ENCODE measurements at places on chromosomes 7 and 10. TPM values are rescaled to one million over a fixed set of nuclear protein-coding genes. Genes with fewer than 3 reads are reported as not detected.
A peak's percentile ranks its signal among the peaks of the same experiment; 100 is the strongest.

DNA sequence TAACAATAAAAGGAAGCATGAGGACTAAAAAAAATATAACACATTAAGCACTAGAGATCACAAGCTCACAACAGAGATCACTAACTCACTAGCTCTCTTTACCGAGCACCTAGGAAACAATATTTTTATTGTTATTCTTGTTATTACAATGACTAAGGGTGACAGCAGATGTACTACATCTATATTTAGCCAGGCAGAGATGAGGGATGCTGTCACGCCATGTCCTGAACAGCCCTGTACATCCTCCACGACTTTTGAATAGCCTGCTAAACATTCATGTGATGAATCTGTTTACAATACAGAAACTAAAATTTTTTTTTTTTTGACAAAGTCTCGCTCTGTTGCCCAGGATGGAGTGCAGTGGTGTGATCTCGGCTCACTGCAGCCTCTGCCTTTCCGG is 22.7 kb downstream of the FAM133B start:
- no peak for DNase-seq

- no peak for DNase-seq
These were observed 781.0 kb upstream of the LRRN3 start for GRCh38 chr7:110309941-110310340.

DNA sequence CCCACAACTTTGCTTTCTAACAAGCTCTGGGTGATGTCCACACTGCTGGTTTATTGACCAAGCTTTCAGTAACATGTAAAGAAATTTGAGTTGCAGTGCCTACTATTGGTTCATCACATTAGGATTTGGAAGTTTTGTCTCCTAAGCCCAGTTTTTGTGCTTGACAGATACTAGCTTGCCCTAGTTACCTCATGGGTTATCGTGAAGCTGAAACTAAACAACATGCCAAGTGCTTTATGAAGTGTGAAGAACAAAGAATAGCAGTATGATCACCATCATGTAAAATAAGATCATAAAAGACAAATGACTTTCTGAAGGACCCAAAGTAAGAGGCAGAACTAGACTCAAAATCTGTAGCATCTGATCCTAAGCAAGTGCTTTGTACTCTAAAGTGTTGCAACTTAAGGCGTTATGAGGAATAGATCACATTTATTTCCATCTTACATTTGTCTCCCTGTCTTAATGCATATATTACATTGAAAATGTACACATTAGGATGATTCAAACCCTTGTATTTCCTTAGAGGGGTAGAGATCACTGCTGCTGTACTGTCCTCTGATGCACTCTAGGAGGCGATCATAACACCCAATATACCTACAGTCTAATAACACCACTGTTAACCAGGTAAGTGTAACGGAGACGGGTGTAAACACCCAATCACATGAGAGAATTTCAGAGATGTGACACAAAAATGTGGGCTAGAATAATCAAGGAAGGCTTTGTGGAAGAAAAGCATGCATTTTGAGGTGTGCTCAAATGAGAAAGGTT is 71.3 kb downstream of the NRCAM start:
- no peak for DNase-seq

The AGBL3 gene
- polyA plus RNA-seq, result 2.1 TPM

DNA sequence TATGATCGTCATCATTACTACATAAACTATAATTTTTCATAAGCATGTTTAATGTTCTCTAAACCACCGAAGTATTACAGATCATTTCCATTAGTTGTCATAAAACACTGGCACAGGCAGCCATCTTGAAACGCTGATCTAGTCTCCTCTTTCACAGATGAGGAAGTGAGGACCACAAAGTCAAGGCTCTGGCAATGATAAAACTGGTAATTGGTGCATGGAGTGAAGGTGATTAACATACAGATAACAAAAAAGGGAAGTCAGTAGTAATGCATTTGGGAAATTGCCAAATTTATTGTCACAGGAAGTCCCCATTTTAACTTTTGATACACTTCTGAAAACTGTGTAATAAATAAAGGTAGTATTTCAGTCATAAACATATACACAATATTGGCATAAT is 49.3 kb downstream of the FBXL13 start:
- DNase-seq, result no peak

DNA sequence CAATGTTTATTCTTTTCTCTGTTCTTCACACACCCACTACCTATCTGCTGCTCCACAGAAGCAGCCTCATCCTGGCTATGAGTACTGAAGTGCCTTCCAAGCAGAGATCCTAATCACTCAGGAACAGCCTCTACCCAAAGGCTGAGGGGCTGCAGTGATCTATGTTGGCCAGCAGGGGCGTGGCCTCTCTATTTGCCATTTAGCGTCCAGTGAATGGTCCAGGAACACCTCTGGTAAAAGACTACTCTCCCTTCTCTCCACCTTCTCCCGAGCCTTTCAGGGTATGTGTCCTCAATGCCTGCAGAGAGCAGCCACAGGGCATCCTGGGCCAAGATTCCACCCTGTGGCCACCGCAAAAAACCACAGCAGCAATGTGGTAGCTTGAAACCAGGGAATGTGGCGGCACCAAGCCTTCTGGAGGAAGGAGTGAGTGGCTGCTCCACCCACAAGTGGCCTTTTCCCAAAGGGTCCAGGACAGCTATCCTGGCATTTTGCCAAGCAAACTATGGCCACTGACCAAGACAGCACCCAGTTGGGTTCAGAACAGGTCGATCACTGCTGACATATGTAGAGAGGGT is 70.9 kb downstream of the SYPL1 start:
- peak; percentile 54 for DNase-seq

- no peak for DNase-seq
These were observed 8.7 kb upstream of the MTPAP start for GRCh38 chr10:30357806-30358205.

GRCh38 chr7:137987018-137987349 is 14.9 kb downstream of the CREB3L2 start:
- no peak for DNase-seq

The PIK3CG gene
- polyA plus RNA-seq, result 0.15 TPM

Measured in kidney (tissue), 22 donors.